ENCODE measurements at places on chromosomes 6 and 20.

GRCh38 chr20:64256282-64256935 lies 861 bp downstream of the PCMTD2 start:
- no peak for DNase-seq

DNA sequence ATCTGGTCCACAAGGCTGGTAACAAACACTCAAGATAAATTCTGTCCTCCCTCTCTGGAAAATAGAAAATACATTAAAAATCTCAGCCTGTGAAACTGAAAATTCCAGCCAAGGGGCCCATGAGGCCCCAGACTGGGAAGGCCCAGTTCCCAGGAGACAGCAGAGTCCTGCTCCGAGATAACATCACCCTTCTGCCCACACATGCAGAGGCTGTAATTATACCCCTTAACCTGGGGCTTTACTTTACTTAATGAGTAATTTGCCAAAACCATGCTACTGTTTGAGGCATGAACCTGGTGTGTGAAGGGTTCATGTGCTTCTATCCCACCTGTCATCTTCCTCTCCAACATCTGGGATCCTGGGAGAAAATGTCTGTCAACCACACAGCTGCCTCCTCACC lies 398.9 kb upstream of the SULF2 start:
- DNase-seq = no peak

- no peak for DNase-seq
Observed at GRCh38 chr6:26593278-26594130, 3.2 kb upstream of the ABT1 start.

GRCh38 chr6:79687759-79688158 lies 56.6 kb downstream of the SH3BGRL2 start:
- DNase-seq = no peak

DNA sequence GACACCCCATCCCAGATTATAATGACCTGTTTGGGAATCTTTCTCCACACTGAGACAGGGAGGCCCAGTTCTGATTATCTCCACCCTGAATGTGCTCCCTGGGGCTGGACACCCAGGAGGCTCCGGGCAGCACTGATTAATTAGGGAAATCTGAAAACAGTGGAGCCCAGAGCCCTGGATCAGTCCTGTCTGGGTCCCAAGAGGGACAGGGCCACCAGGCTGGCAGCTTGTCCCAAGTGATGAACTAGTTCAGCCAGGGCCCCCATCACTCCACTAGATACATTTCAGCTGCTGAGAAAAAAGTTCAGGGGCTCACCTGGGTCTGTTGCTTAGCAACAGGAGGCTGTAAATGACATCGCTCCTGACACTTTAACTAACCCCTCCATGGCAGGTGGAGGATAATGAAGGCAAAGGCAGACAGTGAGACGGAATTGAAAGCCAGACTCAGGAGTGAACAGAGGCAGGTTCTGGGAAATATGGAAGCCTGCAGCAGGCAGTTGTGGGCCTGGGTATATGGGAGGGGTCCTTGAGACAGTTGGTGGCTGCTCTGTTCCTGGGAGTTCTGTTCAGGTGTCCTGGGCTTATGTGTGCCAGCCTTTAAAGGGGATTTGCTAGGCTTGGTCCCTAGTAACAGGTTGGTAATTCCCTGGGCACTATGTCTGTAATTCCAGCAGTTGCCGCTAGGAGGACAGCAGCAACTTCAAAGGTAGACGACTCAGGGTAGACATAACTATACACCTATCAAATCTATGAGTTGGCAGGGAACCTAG lies 78.3 kb upstream of the CTNNBL1 start:
- DNase-seq = no peak

DNA sequence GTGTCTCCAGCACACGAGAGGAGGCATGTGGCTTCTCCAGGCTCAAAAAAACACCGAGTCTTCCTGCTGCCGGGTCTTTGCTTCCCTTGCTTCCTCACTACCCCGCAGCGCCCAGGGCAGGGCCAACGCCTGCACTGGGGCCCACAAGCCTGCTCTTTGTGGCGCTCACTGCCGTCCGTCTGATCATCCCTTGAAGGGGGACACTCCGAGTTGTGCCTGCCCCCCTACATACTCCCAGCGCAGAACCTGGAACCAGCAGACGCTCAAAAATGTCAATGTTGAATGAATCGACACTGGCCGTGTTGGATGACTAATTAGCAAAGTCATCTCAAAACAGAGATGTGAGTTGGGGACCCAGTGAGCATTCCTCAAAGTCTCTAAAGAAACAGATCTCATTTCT lies 8.1 kb upstream of the ARFGAP1 start:
- no peak for DNase-seq

DNA sequence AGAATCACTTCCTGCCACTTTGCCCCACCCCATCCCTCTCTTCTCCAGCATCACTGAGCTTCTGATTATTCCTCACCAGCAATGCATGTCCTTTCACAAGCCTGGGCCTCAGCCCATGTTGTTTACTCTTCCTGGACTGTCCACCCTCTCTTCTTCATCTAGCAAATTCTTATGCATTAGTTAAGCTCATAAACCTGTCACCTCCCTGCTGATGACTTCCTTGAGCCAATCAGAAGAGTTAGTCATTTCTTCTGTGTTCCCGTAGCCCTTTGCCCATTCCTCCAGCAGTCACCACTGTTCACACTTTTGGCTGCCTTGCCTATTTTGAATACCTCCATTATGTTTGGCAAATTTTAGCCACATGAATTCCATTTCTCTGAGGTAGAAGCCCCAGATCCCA lies 4.1 kb upstream of the CRYBG1 start:
- no peak for DNase-seq

DNA sequence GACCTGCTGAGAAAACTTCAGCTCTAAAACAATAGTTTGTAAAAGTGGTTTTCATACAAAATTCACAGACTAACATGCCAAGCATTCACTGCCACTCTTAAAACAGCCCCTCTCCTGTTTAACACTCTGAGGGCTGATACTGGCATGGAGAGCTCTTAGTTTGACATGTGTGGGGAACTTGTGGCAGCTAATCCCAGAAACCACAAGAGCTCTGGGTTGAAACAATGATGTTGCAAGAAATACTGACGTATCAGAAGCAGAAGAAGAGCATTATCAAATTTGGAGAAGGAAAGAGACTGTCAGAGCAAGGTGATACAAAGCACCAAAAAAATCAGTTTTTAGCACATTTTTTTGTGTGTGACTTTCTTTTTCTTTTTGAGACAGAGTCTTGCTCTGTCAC lies 5.1 kb downstream of the BEND3 start:
- no peak for DNase-seq

- no peak for DNase-seq
Observed at GRCh38 chr6:119173249-119174084, 95.0 kb upstream of the FAM184A start.

DNA sequence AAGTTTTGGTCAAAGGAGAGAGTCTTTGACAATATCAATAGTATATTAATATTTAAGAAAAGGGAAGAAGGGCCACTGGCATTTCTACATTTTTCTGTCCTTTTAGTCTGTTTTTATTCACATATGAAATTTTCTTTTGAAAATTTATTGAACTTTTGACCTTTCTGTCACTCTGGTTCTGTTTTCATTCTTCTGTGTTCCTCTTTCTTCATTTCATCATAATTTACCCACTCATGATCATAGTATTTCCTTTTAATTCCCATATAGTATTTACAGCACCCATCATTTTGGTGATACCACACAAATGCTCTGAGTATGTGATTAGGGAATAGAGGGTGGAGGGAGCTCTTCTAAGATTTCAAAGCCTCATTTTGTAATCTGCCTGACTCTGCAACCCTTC lies 142.8 kb downstream of the GJA1 start:
- no peak for DNase-seq

- no peak for DNase-seq
Observed at GRCh38 chr20:17990278-17990972, 21.6 kb downstream of the MGME1 start.

DNA sequence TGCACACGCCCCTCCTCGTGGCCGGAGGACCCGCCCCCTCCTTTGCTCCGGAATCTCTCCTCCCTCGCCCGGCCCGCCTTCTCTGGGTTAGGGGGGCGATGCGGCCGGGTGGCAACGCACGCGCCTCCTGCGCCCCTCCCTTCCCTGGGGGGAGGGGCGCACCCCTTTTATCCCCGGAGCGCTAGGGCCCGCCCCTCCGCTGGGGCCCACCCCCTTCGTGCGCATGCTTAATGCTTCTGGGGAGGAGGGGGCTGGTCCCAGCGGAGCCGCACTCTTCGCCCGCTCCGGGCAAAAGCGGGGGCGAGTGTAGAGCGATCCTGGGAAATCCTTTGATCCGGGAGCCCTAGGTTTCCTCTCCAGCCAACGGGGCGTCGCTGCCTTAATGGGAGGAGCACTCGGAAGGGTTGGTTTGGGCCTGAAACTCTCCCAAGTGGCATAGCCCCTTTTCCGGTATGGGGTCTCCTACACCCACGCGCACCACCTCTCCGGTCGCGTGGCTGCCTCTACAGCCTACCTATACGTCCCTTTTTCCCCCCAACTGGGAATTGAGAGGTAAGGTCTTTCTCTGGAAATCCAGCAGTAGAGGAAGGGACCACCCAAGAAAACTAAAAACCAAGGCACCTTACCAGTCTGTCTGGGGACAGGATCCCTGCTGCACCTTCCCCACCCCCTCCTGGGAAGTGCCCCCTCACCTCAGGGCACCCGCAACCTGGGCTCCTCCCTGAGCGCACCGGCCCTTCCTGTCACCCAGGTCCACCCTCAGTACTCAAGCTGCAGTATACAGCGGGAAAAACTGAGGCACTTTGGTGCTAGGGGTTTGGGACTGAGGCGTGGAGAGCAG lies 2.1 kb downstream of the SOX12 start:
- DNase-seq = peak; percentile 68

- no peak for DNase-seq
Observed at GRCh38 chr6:28737750-28738395, 185.9 kb downstream of the TRIM27 start.

DNA sequence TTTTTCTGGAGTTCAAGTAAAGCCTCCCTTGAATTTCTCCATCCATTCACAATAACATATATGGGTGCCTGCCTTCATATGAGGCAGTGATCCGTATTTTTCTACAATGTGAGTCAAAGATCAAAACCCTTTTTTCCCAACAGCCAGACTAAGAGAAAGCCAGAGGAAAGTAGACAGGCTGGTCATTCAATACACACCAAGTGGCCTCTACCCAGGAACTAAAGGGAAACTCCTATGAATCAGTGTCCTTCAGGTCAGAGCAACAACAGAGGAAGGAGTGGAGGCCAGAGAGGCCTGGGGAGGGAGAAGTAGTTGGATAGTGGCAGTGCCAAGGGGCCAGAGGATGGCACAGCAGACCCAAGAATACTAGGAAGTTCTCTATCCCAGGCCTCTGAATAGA lies 23.8 kb downstream of the SIM1 start:
- DNase-seq = no peak

DNA sequence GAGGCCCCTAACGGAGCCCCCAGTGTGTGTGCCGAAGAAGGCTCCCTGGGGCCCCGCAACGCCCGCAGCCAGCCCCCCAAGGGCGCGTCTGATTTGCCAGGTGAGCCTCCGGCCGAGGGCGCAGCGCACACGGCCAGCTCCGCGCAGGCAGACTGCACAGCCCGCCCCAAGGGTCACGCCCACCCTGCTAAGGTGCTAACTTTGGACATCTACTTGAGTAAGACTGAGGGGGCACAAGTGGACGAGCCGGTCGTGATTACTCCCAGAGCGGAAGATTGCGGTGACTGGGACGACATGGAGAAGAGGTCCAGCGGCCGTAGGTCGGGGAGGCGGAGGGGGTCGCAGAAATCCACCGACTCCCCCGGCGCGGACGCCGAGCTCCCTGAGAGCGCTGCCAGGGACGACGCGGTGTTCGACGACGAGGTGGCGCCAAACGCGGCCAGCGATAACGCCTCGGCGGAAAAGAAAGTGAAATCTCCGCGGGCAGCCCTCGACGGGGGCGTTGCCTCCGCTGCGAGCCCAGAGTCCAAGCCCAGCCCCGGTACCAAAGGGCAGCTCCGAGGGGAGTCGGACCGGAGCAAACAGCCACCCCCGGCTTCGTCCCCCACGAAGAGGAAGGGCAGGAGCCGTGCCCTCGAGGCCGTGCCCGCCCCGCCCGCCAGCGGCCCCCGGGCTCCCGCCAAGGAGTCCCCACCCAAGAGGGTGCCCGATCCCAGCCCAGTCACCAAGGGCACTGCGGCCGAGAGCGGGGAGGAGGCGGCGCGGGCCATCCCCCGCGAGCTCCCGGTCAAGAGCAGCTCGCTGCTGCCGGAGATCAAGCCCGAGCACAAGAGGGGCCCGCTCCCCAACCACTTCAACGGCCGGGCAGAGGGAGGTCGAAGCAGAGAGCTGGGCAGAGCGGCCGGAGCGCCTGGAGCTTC lies 117.0 kb downstream of the RTN4IP1 start:
- peak; percentile 67 for DNase-seq

DNA sequence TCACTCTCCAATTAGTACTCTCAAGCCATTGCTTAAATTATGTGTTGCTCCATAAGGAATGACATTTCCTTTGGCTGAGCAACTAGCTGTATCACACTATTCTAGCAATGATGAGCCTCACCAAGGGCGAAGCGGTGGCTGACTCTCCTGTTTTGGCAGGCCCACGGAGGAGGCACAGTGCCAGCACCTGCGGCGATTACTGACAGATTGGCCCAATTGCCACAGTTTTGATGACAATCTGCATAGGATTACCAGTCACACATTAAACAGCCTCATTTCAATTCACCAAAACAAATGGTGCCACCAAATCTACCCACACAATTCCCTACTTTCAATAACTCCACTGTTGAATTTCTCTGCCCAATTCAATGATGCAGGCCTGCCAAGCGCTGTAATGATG lies 286.9 kb downstream of the PTPRK start:
- no peak for DNase-seq

DNA sequence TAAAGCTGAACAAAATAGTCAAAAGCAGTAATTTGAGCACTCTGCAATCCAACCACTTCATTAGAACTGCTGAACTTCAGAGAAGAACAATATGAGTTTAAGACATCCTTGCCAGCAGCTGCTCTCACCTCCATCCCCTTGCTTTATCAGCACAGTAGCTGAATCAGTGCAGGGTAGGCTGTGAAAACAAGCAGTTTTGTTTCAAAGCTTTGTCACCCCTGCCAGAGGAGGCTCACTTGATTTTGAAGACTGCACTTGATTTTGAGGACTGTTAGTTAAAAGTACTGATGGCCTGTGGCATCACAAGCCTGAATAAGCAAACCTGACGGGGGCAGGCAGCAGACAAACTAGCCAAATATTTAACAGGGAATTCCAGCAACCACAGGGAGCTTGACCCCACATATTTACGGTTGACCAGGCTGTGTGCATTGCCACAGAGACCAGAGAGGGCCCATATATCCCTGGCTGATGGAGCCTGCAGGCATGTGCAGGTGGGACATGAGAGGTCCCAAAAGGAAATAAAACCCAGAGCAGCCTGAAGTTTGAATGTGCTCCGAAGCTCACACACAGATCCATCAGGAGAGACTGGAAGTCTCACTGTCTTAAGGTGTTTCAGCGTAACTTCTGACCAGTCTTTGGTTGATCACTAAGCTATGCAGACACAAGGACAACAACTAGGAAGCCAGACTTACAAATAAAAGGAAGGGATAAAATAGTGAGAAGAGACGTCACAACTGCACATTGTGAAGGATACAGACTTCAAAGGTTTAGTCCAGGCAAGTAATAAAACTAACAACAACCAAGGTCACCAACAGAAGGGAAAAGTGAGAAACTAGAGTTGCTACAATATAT lies 97.4 kb downstream of the PDSS2 start:
- no peak for DNase-seq
